Activated CD4-positive, alpha-beta T cell treated with anti-CD3 and anti-CD28 coated beads, Interleukin-2, amount 50 U/mL, for 4 hours (primary cell): ENCODE measurements at places on chromosomes 4 and X.

GRCh38 chr4:98110929-98111328 lies 32.3 kb downstream of the STPG2 start:
- no peak for DNase-seq

DNA sequence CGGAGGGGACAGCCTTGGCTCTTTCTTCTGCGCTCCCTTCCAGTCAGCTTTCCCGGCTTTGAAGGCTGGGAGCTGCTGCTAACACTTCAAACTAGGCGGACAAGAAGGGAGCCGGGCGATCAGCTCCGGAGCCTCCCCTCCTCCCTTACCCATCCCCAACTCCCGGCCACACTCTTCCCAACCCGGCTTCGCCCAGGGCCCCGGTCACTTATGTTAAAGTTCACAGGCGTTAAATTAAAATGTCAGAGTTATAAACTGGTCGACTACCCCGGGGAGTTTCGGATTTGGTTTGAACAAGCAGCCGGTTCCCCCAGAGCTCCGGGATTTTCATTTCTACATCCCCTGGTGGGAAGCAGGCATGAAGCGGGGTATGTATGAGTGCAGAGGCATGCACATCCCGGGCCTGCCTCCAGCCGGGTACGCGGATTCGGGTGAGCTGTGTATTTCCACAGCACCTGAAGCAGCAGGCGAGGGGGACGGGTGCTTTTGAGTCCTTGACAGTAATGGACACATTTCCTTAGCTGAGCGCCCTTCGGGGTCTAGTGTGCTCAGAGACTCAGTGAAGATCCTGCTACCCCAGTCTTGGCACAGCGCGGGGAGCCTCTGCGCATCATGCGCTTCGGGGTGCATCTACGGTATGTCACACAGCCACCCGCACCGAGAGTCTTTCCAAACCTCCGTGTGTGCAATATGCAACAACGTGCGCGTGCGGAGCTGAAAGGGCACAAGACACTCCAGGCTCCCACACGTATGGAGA lies 880 bp downstream of the UNC5C start:
- DNase-seq: no peak

GRCh38 chrX:48818098-48818497 lies 8.2 kb upstream of the ERAS start:
- DNase-seq: no peak

- DNase-seq: no peak
These were observed 695.4 kb downstream of the ARAP2 start for GRCh38 chr4:35548921-35549320.

GRCh38 chr4:122759639-122760310 lies 27.3 kb downstream of the BBS12 start:
- DNase-seq: no peak

- no peak for DNase-seq
These were observed 86.9 kb downstream of the CHRNA9 start for GRCh38 chr4:40421839-40422708.

GRCh38 chr4:94724016-94724790 lies 33.6 kb upstream of the BMPR1B start:
- no peak for DNase-seq

- DNase-seq: no peak
These were observed 34.8 kb downstream of the CT47B1 start for GRCh38 chrX:120840827-120841226.

DNA sequence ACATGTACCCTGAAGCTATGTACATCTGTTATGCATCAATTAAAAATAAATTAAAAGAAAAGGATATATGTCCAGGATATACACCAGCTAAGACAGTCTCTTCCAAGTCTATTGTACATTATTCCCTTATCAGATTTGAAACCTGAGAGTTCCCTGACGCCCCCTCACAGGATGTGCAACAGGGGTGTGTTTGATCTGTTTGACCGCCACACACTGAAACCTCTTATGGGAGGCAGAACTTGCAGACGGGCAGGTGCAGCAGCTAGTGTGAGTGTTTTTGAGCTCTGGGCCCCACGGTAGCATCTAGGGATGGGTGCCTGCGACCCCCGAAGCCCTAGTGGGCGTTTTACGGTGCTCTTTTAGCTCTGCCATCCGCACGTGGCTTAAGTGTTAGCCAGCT lies 4.7 kb downstream of the XG start:
- no peak for DNase-seq

DNA sequence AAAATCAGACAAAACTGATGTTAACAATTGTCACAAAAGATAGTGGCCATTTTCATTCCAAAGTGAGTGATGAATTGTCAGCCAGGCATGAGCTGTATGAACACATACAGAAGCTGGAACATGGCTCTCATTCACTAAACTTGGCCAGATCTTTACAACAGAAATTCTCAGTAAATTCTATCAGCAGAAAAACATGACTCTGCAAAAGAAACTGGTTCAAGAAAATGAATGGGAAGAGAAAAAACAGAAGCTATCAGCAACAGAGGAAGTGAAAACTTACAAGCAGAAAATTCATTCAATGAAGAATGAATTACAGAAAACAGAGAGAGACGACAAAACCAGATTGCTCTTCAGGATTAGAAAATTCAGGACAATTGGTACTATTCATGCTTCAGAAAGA lies 249.6 kb downstream of the COL25A1 start:
- no peak for DNase-seq

- no peak for DNase-seq
These were observed 4.8 kb upstream of the FBXL5 start for GRCh38 chr4:15659768-15660570.

DNA sequence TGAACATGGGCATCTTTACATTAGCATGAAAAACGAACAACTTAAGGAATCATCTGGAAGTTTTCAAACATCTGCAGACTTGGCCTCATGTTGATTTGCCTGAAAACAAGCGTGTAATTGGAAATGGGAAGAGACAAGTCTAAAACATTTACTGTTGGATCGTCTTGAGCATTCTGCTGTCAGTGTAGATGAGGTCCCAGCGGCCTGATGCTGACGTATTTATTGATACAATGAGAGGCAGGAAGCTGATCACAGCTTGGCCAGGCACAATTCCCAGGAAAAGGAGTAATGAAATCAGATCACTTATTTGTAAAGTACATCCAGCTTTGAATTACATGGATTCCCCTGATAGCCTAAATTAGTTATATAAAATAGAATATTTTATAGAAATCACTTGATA lies 210.6 kb downstream of the CLCN4 start:
- no peak for DNase-seq

DNA sequence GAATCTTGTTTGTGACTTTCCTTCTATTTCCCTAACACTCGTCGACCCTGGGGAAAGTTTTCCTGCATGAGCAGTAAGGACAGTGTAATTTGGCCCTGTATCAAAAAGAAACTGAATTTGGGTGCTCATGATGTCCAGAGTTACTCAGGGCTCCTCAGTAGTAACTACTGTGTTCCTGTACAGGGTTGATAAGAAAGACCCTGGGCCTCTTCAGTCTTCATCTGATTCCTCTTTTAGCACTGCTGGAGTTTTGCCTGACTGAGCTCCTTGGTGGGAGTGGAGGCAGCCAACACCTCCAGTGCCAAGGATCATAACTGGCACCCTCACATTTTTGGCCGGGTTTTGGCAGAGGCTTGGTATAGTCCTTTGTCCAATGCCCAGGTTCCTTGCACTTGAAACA lies 7.1 kb upstream of the AREG start:
- no peak for DNase-seq

DNA sequence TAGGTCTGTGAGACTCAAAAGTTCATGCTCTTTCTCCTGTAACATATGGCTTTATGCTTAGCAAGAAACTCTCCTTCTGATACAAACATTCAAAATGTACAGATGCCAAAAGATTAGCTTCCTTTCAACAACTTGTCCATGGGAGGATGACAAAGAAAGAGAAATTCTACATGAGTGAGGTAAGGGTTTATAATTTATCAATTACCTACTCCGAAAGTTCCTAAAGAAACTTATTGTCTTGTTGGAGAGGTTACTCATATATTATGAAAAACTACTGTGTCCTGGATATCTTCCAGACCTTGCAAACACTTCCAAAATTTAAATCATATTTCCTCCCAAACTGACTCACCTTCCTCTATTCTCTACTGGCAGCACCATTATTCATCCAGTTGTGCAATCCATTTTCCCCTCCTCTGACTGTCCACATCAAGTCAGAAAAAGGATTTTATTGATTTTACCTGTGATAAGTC lies 65.1 kb downstream of the ENPEP start:
- DNase-seq: no peak

- DNase-seq: no peak
These were observed 108.1 kb downstream of the UCHL1 start for GRCh38 chr4:41364876-41365275.

DNA sequence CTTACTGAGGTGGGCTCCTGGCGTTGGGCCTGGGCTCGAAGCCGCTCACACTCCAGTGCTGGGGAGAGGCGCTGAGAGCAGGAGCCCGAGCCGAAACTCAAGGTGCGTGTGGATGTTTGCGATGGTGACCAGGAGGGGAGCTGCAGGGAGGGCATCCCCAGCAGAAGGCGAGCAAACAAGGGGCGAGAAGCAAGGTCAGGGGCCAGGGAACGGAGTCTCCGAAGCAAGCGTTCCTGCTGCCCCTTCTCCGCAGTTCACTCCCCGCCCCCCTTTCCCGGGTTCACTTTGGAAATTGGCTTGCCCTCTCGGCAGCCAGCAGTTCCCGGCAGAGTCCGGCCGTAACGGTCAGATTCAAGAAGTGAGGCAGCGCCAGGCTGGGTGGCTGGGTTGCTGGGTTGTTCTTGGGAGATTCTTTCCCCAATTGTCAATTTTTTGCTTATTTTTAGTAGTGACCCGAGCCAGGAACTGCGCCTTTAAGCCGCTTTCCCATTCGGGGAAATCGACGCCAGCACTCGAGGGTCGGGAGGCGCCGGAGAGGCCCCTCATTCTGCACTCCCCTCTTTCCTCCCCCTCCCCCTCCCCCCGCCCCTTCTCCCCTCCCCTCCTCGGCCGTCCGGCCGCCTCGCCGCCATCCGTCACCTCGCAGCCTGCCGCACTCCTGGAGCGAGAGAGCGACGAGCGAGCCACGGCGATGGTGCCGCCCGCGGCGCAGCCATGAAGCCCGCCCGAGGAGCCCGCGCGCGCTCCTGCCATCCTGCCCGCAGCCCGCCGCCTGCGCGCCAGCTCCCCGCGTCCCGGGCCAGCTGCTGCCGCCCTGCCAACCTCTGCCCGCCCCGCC lies at the start of gene FRMPD3:
FRMPD3 (plus strand) TSS at position 655 of the 838 bp plus-strand sequence. CDS start 76,937 bp downstream, outside the sequence.
- no peak for DNase-seq

DNA sequence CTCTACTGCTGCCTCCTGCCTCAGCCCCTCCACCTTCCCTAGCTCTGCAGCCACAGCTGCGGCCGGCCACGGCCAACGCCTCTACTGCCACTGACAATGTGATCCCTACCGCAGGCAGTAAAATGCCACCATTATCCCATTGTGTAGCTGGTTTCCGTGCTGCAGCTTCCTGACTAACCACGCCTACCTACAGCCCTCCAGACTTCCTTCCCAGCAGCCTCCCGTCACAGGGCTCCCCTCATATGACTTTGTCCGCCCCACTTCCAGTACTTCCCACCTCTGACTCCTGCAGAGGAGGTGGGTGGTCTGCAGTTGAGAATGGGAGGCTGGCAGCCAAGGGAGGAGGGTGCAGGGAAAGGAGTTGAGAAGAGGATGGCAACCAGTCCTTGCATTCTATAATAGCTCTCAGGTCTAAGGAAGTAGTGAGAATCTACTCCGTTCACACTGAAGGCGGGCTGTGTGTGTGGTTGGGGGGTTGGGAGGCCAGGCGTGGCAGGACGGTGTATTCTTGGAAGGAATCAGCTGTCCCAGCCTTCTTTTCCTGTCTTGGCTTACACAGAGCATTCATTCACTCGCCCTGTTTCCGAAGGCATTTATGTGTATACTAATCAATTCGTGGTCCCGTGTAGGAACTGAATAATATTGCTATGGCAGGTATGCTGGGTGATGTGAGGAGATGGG lies 33.1 kb upstream of the USP51 start:
- DNase-seq: no peak

DNA sequence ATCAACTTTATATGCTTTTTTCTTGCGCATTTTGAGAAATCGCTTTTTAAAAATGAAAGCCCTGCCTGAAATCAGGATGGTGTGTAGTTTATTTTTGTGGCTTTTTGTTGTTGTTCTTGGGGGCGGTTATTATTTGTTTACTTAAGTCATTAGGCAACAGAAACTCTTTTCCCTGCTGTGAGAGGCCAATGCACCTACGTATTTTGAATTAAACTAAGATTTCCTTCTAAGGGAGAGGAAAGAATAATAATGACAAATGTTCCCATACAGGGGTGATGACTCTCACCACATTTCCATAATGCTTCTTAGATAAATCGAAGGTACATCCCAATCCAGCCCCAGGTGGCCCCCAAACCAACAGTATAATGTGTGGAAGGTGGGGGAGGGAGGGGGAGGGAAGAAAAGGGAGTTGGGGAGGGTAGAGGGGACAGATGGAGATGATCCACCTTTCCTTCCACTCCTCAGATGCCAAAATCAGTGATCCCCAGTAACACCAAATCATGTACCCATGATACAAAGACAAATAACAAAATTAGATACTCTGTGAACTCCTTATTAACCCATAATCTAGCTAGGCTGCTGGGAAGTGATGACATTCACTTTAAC lies 39.6 kb downstream of the ZNF827 start:
- DNase-seq: no peak

- no peak for DNase-seq
These were observed 23.1 kb upstream of the GABRG1 start for GRCh38 chr4:46146993-46147392.

GRCh38 chr4:182325397-182325796 lies 82.2 kb downstream of the TENM3 start:
- no peak for DNase-seq

DNA sequence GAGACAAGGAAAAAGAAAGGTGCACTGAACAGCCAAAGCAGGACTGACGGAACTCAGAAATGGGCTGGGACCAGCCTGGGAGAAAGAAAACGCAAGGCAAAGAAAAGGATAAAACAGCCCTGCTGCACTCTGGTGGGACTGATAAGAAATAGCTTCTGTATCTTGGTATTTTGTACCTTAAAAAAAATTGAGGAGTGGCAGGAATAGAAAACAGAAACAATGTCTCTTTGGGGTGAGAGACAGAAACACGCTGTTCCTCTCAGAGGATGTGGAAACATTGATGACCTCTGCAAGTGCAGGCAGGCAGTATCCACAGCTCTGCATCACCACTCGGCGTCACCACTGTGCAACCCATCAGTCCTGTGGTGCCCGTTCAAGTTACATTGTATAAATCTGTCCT lies 152.5 kb upstream of the SPRY1 start:
- no peak for DNase-seq

DNA sequence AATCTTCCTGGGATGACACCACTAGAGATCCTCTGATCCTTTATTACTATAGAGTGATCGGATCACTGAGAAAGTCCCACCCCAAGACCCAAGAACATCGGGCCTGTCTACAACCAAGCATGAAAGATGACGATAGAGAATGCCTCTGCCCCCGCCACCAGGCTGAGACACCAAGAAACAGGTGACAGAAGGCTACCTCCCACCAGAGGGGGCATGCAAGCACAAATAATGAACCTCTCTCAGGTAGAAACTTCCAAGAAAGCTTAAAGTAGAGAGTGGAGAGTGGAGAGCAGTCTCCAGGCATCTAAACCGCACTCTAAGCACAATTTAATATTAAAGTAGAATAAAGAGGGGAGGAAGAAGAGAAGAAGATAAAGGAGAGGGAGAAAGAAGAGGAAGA lies 402.6 kb downstream of the INPP4B start:
- peak; percentile 3 for DNase-seq
